Uterus (tissue), 4 donors: ENCODE measurements at places on chromosomes 1 and 21. TPM values are rescaled to one million over a fixed set of nuclear protein-coding genes. Genes with fewer than 3 reads are reported as not detected.

DNA sequence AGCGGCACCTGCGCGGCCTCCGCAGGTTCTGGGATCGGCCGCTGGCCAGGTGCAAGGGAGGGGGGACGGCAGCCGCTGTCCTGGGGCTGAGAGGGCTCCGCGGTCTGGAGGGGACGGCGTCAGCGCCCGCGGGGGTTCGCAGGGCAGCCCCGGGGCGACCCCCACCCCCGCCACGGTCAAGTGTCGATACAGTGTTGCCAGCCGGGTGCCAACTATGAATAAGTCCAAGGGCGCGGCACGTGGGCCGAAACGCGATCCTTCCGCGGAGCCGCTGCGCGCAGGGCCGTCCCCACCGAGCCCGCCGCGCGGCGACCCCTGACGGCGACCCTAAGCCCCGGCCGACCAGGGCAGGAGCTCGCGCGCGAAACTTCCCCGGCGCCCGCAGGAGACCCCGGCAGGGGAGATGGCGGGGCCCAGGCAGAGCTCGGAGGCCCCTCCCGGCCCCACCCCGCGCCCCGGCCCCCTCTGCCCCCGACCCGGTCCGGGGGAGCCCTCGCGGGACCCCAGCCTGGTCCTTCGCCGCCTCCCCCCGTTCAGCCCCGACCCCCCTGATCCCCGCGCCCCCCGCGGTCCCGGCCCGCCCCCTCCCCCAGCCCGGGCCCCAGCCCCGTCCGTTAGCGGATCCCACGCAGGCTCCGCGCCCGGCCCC, 586 bp upstream of the AGPAT3 start:
- DNase-seq = no peak

GRCh38 chr1:109493805-109494539, at the start of gene CYB561D1:
CYB561D1 (plus strand) TSS chr1:109494094; CDS start chr1:109494140, 46 bp downstream.
- DNase-seq = peak; percentile 81

DNA sequence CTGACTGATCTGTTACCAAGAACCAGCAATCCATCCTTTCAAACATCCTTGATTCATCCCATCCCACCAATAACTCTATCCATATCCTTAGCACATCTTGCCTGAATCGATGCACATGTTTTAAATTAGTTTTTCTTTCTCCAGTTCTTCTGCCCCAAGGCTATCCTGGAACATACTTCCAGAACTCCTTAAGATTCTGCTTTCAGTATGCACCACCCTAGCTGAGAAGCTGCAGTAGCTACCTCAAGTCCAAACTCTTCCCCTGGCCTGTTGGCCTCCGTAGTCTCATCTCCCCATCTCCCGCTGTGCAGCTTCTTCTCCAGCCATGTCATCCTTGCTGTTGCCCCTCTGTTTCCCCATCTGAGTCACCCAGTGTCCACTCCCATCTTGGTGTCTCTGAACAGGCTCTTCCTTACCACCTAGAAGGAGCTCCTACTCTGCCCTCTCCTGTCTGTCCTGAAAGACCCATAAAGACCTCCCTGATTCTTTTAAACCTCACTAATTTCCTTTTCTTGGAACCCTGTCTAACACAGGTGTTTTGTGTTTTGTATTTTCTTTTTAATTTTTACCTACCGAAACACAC, 108.0 kb downstream of the SGIP1 start:
- DNase-seq = no peak

Gene DNAJC28
- total RNA-seq = 1.4 TPM

Gene CD84
- 3.4 TPM for total RNA-seq

Gene CLIC6
- under 0.01 TPM for total RNA-seq

DNA sequence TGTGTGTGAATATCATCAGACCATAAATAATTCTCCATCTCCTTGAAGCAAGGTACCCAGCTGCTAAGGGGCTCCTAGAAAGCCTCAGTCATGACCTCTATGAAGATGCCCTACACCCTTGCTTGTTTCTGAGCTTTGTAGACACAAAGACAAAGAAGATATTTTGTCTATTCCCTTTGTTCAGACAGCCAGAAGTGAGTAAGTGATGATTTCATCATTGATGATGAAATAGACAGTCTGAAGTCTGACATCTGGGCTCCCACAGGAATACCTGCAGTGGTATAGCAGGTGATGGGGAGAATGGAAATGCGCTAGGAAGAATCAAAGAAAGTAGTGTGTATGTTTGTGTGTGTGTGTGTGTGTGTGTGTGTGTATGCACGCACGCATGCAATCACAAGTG, 82.2 kb upstream of the DPT start:
- DNase-seq = no peak

GRCh38 chr1:177923441-177923840, 46.4 kb downstream of the SEC16B start:
- no peak for DNase-seq

Gene NLRP3
- total RNA-seq = 1.4 TPM

Gene OR6N1
- total RNA-seq = not detected

- DNase-seq = no peak
Observed at GRCh38 chr1:163561580-163562295, 240.0 kb downstream of the NUF2 start.

DNA sequence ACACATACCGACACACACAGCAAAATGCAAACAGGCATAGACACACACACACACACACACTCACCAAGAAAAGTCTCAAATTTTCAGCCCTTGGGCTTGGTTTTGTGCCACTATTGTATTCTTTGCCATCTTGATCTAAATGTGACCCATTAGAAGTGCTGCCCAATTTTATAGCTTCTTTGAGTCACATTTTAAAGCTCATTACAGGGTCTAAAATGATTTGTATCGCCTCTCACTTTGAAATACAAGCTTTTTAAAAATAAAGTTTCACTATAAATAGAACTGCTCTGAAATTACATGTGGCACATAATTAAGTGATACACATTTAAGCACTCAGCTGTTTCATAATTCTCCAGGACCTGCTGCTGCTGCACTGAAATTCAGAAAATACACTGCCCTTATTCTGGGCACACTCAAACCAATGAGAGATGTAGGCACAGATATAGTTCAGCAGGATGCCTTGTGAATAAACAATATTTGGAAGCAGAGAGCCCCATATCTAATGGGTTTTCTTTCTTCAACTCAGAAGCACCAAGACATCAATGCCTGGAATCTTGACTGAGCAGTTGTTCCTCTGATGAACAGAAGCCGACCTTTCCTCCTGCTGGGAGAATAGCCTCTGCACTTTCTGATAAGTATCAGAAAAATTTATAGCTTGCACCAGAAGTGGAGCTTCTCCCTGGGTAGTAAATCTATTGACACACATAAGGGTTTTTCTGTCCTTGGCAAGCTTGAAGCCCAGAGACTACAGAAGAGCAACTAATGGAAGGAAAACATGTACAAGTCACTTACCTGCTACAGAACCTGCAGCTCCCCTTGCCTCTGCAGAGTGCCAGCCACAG, 37.0 kb upstream of the PLPPR4 start:
- DNase-seq = no peak

GRCh38 chr1:180931529-180931928, 18.8 kb downstream of the KIAA1614 start:
- no peak for DNase-seq

GRCh38 chr1:33791251-33791650, 72.6 kb upstream of the HMGB4 start:
- no peak for DNase-seq

DNA sequence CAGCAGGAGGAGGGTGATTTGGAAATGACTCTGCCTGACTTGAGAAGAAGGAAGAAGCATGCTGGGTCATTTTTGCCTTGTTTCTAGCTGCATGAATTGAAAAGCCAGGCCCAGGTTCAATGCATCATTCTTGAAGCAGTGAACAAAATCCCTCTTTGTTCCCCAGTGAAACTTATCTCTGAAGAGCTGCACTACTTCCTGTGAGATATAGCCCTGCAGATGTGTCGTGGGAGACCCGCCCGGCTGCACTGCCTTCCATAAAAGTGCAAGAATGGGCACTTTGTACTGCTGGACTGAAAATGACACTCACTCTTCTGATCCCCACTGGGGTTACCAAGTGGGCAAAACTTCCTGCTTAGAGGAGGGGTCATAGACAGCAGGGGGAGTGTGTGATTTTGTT, 249.2 kb upstream of the NFIA start:
- no peak for DNase-seq

- no peak for DNase-seq
Observed at GRCh38 chr1:26953374-26953773, 6.9 kb downstream of the KDF1 start.

Gene KRTAP7-1
- not detected for total RNA-seq

DNA sequence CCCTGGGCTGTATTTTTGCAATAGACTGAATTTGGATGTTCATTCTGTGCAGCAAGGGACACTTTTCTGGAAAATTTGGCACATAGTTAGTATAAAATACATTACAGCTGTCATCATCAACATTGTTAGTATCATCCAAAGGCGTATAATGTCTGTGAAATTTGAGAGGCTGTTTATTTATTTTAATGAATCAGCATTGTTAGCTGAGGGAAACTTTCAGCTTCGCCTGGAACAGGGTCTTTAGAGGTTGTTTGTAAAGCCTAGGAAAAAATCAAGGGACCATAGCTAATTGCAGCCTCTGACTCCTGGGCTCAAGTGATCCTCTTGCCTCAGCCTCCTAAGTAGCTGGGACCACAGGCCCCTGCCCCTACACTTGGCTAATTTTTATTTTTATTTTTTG, 106.8 kb upstream of the USP24 start:
- no peak for DNase-seq

- no peak for DNase-seq
Observed at GRCh38 chr1:55980582-55980981, 598.8 kb downstream of the PLPP3 start.

GRCh38 chr1:28592321-28593071, 431 bp downstream of the RAB42 start:
- DNase-seq = peak; percentile 26

DNA sequence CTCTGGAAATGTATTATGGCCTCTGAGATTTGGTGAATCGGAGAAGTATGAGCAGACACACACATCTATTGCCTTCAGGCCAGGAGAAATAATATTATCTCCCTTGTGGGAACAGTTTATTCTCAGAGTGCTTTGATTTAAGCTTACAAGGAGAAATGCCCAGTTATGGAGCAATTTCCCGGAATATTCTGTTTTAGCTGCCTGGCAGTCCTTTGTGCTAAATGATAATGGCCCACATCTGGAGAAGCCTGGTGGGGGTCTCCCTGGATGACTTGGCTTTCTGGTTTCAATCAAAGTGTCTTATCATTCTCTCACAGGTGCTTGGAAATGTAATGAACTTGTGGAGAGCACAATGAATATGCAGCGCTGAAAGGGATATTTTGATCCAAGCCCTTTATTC, 389.6 kb upstream of the USP24 start:
- peak; percentile 62 for DNase-seq

Gene RHOU
- total RNA-seq = 41.2 TPM

GRCh38 chr1:245216366-245217115, 61.8 kb downstream of the KIF26B start:
- no peak for DNase-seq

DNA sequence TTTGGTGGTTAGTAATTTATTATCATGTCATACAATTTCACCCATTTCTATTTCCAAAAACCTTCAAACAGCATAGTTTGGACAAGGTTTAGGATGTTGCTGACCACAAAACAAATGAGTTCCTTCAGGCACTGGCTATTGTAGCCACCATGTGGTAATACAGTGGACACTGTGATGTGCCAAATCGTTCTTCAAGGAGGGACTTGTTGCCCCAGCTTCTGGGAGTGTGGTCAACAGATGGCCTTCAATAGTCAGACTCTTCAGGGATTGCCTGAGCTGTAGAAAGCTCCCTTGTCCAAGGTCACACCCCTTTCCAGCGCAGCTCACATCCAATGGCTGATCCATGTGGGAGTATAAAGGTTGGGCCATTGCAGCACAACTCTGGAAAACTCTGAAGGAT, 2.6 kb downstream of the PDE4B start:
- DNase-seq = no peak

Gene KIAA0319L
- total RNA-seq = 58.3 TPM

DNA sequence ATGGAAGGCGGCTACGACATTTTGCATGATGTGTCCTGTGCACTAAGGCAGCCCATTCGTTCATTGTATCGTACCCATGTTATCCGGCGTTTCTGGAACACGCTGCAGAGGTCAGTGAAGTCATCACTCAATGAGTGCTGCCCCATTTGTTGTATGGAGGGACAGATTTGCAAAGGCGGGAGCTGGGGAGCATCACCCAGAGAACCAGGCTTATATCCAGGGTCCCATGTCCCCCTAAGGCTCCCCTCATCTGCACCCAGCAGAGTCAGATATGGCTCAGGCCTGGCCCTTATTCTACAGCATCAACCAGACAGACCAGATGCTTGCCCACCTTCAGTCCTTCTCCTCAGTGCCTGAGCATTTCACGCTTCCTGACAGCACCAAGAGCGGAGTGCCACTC, 31.2 kb downstream of the SZT2 start:
- no peak for DNase-seq

Gene PDIK1L
- total RNA-seq = 14.2 TPM

Gene NBPF10
- total RNA-seq = 2.8 TPM

GRCh38 chr1:153957744-153958110, 685 bp downstream of the CRTC2 start:
- DNase-seq = no peak

Gene KCNJ15
- total RNA-seq = 0.26 TPM

- DNase-seq = no peak
Observed at GRCh38 chr1:115678141-115678540, 36.4 kb downstream of the VANGL1 start.

GRCh38 chr1:50097021-50097679, 11.6 kb upstream of the ELAVL4 start:
- DNase-seq = no peak

Gene FCRL3
- total RNA-seq = not detected

GRCh38 chr1:53316766-53317581, 10.9 kb downstream of the LRP8 start:
- no peak for DNase-seq

Gene OR10Z1
- not detected for total RNA-seq

GRCh38 chr1:153277852-153278251, 18.4 kb downstream of the LORICRIN start:
- DNase-seq = no peak
